NCI-H526 (cell line): ENCODE measurements at places on chromosomes 11 and 22.

GRCh38 chr11:33545931-33546330 lies 154.7 kb downstream of the C11orf91 start:
- no peak for DNase-seq

DNA sequence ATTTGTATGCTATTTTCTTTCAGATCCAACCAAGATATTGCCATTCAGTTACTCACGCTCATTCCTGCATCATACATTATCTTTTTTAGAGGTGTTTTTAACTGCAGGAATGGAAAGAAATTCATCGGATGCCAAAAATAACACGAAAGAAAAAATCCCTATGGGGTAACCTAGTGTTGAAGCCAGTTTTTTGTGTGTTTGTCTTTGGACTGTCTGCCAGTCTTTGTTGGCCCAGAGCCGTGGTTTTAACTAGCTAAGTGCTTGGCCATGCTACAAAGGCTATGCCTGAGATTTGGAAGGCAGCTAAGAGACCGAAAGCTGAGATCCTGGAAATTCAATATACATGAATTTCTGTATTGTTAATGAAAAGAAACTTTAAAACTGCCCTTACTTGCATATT lies 309.8 kb upstream of the CNTN5 start:
- no peak for DNase-seq

- DNase-seq = peak; percentile 56
These were observed 889 bp upstream of the DMC1 start for GRCh38 chr22:38570779-38571364.

DNA sequence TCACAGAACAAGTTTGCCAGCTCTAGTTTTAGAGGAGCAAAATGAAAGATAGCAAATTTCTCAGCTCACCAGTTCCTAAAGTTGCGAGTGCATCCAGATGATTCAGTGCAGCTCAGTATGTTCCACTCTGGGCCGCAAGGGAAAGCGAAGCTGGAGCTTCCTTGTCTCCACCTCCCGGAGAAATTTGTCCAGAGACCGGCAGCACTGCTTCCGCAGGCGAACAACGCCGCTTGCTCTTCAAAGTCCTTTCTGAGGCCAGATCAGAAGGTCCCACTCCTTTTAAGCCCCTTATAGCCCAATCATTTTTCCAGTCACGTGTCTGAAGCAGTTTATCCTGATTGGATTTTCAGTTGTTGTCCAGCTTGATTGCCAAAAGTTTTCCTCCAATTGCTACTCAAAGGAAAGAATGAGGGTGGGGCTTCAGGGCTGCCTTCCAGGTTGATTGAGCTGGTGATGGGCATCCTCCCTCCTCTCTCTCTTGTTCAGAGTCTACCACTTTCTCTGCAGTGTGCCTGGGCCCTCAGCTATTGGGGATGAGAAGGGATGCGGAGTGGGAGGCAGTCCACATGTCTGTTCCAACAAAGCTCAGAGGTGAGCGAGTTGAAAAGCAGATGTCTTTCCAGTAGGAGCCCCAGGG lies at the start of gene ZNF280A:
ZNF280A (minus strand) TSS at position 251 of the 637 bp plus-strand sequence. CDS start 4,640 bp downstream, outside the sequence.
- no peak for DNase-seq

DNA sequence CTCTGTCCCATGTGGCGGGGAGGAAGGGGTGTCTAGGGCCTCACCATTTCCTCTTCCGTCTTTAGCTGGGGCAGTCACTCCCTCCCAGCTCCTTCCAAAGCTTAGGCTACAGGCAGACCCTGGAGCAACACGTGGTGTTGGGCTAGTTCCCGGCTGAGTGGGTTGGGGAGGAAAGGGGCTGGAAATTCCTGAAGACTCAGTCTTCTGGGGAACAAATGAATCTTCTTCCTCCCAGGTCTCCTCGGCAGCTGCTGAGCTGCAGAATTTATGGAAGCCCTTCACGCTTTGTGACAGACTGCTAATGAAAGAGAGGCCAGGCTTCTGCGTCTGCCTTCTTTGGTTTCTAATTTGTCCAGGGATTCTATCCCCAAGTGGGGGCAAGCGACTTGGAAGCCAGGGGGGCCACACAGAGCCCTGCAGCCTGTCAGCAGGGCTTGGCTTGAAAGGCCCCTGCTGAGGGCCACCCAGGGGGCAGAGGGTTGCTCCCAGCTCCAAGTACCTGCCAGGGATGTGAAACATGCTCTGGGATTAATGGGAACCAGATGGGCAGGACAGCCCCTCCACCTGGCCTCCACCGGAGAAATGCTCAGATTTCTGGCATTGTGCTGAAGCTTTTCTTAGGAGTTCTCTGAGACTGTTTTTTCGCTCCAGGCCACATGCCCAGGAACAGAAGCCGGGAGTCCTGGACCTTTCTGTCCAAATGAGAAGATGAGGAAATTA lies 123.1 kb downstream of the PKNOX2 start:
- no peak for DNase-seq

- DNase-seq = no peak
These were observed 39.7 kb downstream of the CACNA1I start for GRCh38 chr22:39610246-39610645.

DNA sequence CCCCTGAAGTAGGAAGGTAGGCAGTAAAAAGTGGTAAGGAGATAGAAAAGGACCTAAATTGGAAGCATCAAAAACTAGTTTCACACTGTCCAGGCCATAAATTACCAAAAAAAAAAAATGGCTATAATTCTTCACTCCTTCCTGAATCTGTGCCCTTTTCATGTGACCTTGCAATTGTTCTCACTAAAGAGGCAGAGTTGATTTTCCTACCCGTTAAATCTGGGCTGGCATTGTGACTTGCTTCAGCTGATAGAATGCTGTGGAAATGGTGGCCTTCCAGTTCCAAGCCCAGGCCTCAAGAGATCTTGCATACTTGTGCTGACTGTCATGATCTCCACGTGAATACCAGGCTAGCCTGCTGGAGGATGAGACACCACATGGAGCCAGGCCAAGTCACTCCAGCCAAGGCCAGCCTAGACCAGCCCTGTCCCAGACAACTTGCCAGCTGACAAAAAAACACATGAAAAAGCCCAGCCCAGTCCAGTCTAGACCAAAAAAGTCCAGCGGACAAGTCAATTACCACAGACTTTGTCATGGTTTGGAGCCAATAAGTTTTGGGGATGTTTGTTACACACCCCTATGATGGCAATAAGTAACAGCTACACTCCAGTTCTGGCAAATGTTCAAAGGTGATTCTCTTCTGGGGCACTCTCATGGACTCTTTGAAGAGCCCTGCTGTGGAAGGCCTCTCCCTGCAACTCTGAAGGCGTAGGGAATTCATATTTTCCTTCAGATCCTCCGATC lies 51.4 kb upstream of the NUP50 start:
- no peak for DNase-seq

DNA sequence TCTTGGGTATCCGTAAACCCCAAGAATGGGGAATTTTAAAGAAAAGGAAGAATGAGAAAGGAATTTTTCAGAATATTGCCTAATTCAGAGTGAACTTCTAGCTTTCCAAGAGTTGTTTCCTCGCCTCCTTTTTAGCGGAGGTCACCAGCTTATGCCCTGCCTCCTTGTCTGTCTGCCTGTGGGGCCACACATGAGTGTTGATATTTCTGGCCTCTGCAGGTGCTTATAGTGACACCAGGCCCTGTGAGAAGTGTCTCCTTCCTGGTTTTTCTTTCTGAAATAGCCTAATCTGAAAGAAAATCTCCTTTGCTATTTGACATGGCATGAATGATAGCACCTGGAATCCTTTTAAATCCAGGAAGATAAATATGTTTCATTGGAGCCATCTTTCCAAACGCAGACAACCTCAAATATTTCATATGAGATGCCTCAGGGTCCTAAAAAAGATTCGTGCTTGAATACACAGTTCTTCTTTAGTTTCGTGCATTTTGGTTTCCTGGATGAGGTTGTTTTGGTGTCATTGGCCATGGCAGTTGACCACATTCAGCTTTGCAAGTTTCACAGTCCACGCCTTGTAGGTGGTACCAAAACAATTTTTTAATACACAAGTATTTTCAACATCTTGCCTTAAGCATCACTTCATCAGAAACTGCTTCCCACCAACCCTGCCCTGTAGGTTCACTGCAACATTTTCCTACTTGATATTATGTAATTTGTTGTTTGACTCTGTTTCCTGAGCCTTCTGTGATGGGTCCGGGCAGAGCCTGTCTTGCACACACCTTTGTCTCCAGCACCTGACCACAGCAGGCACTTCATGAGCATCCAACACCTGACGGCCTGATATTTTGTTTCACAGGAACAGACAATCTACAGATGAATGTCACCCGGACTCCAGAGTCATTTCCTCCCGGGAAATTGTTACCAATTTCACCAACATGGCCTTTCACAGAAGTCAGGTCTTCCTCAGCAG lies 159.4 kb downstream of the C11orf91 start:
- DNase-seq = no peak

DNA sequence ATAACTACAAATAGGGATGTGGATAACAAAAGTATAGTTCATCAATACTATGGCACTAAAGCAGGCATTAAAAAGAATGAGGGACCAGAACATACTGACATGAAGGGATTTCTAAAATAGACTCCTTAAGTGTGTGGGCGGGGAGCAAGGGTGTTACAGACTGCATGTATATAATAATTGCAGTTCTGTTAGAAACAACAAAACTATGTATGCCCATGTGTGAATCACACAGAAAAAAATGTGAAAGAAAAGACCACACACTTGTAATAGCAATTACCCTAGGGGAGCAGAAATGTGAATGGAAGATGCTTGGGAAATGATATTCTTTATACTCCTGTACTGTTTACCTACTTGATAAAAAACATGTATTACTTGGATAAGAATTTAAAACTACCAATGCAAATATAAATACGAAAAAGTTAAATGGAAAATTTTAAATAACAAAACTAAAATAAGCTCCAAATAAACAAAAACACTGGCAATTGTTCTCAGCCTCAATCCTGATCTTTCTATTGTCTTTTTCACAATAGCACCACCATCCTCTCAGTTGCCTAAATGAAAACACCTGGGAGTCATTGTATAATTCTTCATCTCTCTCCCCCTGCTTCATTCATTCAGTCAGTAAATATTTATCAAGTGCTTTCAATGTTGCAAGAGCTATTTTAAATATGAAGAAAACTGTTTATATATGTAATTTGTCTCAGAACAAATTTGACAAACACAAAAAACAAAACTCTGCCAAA lies 129.8 kb downstream of the FCHSD2 start:
- DNase-seq = no peak

DNA sequence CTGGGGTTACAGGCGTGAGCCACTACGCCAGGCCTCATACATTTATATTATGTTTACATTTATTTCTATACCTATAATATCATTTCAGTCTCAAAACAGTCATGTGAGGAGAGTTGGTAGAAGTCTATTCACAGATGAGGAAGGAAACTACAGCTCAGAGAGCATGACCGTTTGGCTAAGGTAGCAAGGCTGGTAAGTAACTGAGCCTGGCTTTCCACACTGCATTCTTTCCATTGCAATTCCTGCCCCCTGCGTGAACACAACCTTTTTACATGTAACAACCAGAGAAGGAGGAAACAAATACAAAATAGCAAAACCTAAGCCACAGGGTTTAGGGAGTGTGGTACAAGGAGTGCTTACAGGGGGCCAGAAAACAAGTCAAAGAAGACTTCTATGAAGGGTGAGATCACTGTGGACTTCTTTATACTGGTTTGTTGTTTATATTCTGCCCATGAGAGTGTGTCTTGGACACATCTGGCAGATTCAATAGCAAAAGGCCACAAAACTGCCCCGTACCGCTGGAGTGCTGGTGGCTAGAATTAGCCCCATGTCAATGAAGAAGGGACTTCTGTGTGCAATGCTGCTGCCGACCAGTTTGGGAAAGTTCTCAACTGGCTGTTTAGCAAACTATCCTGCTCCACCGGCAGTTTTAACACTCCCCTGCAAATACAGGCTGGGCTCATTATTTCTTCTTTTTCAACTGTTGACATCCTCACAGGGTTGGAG lies 19.0 kb downstream of the MICAL3 start:
- DNase-seq = no peak

- peak; percentile 36 for DNase-seq
These were observed 23.8 kb upstream of the FZD4 start for GRCh38 chr11:86978756-86979608.

- DNase-seq = no peak
These were observed 1.3 kb downstream of the TRAF6 start for GRCh38 chr11:36508743-36509142.

- no peak for DNase-seq
These were observed 12.7 kb downstream of the RBFOX2 start for GRCh38 chr22:36015811-36016529.

DNA sequence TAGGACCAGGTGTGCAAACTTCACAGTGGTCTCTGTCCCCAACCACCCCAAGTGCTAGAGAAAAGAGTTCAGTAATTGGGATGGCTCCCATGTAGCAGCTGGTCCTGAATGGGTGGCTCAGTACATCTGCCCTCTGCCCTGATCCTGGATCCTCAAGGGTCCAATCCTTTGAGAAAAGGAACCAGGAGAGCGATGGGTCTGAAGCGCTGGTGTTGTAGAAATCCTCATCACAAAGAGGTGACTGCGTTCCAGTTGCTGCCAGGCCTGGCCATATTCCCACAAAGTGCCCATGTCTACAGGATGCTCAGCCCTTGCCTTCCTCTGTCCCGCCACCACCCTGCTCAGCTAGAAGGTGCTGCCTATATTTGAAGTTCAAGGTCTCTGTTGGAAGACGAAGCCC lies 6.2 kb upstream of the C22orf39 start:
- DNase-seq = no peak

GRCh38 chr11:8814923-8815240 lies 96.1 kb upstream of the AKIP1 start:
- DNase-seq = no peak

- no peak for DNase-seq
These were observed 87.3 kb downstream of the CCDC73 start for GRCh38 chr11:32706985-32707741.

DNA sequence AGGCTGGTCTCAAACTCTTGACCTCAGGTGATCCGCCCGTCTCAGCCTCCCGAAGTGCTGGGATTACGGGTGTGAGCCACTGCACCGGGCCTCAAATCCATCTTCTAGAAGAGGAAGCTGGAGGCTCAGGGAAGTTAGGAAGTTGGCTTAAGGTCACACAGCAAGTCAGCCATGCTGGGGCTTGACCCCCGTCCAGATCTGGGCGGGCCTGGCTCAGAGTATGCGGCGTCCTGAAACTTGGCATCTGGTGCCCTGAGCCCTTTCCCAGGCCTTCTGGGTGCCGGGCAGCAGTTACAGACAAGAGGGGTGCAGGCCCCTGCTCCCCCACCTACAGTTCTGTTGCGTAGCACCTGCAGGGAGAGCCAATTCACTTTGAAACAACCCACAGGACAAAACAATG lies 11.2 kb downstream of the MPPED1 start:
- no peak for DNase-seq

- no peak for DNase-seq
These were observed 13.6 kb upstream of the BID start for GRCh38 chr22:17787716-17788330.

GRCh38 chr11:3030289-3031070 lies 26.7 kb downstream of the CARS1 start:
- DNase-seq = no peak

GRCh38 chr22:45435544-45436139 lies 22.1 kb downstream of the RIBC2 start:
- DNase-seq = peak; percentile 46

GRCh38 chr22:18148293-18148965 lies 1.5 kb upstream of the USP18 start:
- DNase-seq = no peak
